Endothelial cell of umbilical vein (primary cell): ENCODE measurements at places on chromosomes 2 and 18. TPM values are rescaled to one million over a fixed set of nuclear protein-coding genes. Genes with fewer than 3 reads are reported as not detected.

DNA sequence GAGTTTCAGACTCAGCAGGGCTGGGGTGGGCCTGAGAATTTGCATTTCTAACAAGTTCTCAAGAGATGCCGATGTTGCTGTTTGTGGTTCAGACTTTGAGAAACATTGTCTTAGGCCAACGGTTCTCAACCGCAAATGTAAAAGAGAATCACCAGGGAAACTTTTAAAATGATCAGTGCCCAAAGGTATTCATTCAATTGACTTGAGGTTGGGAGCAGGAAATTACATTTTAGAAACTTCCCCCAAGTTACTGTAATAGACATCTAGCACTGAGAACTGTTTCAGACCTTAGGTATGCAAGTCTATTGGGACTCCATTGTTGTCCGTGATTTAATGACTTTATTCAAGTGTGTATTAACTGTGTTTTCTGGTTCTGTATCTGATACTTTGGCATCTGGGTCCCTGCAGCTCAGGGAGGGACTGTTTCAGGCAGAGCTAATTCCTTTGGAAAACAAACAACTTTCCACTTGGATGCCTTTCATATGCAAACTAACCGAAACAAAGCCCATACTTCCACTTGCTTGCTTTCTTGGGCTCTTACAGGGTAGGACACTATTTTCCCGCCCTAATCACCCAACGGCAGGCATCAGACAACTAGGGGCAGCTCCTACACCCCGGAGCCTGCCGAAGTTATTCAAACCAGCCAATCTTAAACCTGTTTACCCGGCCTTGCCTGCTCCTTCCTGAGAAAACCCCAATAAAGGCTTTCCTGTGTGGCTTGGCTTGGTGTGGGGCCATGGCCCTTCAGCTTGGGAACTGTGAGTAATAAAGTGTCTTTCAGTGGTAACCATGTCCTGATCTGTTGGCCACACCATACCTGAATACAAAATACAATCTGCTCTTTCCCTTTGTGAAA lies 97.6 kb downstream of the POLE4 start:
- H3K27me3 ChIP-seq = no peaks in the 10 kb centered on the region
- no peaks in the 10 kb centered on the region for H3K4me1 ChIP-seq
- no peak overlapping the region for H3K27ac ChIP-seq
- no peaks in the 10 kb centered on the region for H3K36me3 ChIP-seq

C2orf80 gene
- total RNA-seq = not detected in 2 replicates

- no peaks in the 10 kb centered on the region for H3K4me1 ChIP-seq
- DNase-seq = no peak
- no peak overlapping the region for H3K27ac ChIP-seq
These were observed 539.0 kb downstream of the SOX11 start for GRCh38 chr2:6231166-6231565.

PROC gene
- not detected in 2 replicates for total RNA-seq

GRCh38 chr2:197600306-197600705 lies 75.1 kb downstream of the RFTN2 start:
- no peaks in the 10 kb centered on the region for H3K36me3 ChIP-seq
- H3K27ac ChIP-seq = no peak overlapping the region
- H3K27me3 ChIP-seq = no peaks in the 10 kb centered on the region
- no peak for DNase-seq

DNA sequence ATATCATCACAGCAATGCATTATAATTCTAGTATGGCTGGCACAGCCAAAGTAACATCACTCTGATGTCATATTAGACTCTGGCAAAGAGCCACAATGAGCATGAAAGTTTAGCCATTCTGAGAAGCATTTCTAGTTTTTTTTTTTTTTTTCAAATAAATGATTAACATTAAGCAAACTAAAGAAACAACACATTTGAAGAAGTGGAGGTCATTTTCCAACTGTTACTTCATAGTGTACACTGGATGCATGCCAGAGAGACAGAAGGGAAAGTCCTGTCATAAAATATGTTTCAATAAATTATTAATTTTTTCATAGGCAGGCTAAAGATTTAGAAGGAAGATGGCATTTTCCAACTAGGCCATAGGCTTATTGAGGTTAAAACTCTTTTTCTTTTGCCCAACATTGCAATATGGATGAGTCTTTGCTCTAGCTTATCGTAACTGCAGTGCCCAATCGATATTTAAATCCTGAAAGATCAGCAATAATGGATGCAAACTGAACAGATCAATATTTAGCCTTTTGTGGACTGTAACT lies 1630.4 kb upstream of the ACVR2A start:
- H3K4me3 ChIP-seq = no peak overlapping the region
- no peaks in the 10 kb centered on the region for H3K27me3 ChIP-seq
- H3K27ac ChIP-seq = no peak overlapping the region
- no peak for DNase-seq
- H3K36me3 ChIP-seq = no peaks in the 10 kb centered on the region

- H3K4me3 ChIP-seq = no peak overlapping the region
- no peaks in the 10 kb centered on the region for H3K36me3 ChIP-seq
- H3K4me1 ChIP-seq = no peaks in the 10 kb centered on the region
- DNase-seq = no peak
These were observed 55.7 kb upstream of the CYP1B1 start for GRCh38 chr2:38131676-38132075.

PROKR1 gene
- total RNA-seq = not detected in 2 replicates

DNA sequence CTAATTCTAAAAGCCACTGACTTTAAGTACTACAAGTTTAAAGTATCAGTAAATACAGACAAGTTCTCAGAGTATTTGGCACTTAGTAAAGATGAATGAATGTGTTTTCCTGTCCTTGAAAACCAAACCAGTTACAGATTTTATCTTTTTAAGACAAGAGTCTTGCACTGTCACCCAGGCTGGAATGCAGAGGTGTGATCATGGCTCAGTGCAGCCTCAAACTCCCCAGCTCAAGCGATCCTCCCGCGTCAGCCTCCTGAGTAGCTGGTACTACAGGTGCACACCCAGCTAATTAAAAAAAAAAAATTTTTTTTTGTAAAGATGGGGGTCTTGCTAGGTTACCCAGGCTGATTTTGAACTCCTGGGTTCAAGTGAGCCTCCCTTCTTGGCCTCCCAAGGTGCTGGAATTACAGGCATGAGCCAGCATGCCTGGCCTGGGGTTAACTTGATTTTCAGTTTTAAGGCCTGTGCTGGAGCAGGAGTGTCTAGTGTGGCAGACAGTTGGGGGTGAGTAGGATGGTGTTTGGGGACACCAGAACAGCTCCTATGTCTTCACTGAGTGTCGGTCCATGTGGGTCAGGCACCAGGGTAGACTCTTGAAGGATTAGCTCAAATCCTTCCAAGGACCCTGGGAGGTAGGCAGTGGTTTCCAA lies 9.7 kb downstream of the RPS7 start:
- H3K4me3 ChIP-seq = no peak overlapping the region
- H3K4me1 ChIP-seq = no peaks in the 10 kb centered on the region
- no peak overlapping the region for H3K27ac ChIP-seq
- DNase-seq = no peak
- peaks cover 20% of the 10 kb centered on the region for H3K36me3 ChIP-seq
- H3K27me3 ChIP-seq = no peaks in the 10 kb centered on the region

DNA sequence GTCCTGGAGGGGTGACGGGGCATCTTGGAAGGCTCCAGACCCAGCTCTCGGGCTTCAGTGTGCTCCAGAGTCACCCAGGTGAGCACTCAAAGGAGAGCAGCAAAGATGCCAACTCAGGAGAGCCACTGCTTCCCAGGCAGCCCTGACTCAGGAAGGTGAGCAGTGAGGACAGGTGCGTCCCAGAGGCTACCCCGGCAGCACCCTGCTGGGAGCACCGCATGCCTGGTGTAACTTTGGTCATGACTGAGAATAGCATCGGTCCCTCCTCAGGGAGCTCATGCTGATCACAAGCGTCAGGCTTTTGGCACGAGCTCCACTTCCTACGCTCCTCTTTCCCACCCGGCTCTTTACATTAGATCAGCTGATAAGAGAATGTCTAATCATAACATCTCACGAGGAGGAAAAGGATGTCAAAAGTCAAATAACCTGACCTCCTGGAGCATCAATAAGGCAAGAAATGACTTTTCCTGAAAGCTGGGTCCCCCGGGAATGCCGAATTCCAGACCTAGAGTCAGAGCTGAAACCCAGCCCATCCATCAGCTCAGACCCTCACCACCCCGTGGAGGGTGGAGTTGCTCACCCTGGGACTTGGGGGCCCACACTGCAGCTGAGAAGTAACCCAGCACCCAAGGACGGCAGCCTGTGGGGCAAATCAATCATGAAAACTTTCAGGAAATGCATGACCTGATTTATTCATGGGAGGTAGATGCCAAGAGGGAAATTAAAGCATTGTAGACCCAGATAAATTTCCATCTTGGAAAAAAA lies 248.8 kb downstream of the ACKR3 start:
- H3K27ac ChIP-seq = no peak overlapping the region
- no peak overlapping the region for H3K4me3 ChIP-seq
- no peak for DNase-seq
- no peaks in the 10 kb centered on the region for H3K27me3 ChIP-seq

C2orf66 gene
- 0.27 and 0.39 TPM in 2 replicates for total RNA-seq

DNA sequence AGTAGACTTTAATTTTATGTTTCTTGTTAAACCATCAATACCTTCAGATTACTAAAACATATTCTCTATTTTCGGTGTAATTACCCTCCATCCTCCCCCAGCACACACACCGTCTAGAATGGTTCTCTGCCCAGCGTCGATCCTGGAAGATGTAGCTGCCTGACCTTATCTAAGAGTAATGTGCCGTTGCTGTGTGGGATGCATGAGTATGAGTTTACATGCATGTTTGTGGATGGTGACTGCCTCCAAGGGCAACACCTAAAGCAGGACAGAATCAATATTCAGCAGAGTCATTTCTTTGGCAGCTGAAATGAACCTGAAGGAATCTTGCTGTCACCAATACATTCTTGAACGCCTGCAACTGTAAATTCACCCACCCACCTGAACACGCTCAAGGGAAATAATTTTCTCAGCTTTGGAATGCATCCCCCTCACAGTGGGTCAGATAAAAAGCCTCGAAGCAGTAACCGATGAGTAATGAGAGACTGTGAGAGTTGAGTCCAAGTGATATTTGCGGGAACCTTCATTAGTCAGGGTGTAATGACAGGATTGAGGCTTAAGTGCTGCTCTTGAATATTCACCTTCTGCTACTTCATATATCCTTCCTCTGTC lies 155.8 kb upstream of the RND3 start:
- DNase-seq = no peak
- no peaks in the 10 kb centered on the region for H3K4me1 ChIP-seq
- H3K27ac ChIP-seq = no peak overlapping the region
- no peaks in the 10 kb centered on the region for H3K27me3 ChIP-seq
- H3K4me3 ChIP-seq = no peak overlapping the region
- no peaks in the 10 kb centered on the region for H3K36me3 ChIP-seq

- no peak overlapping the region for H3K27ac ChIP-seq
- H3K4me3 ChIP-seq = no peak overlapping the region
- no peaks in the 10 kb centered on the region for H3K27me3 ChIP-seq
- H3K4me1 ChIP-seq = no peaks in the 10 kb centered on the region
These were observed 210.9 kb downstream of the L3MBTL4 start for GRCh38 chr18:6203791-6204190.

PUM2 gene
- 79.2 and 83.7 TPM in 2 replicates for total RNA-seq

- H3K27me3 ChIP-seq = no peaks in the 10 kb centered on the region
- no peak for DNase-seq
- H3K4me3 ChIP-seq = no peak overlapping the region
These were observed 106.0 kb downstream of the SETBP1 start for GRCh38 chr18:44786688-44787087.

FSHR gene
- total RNA-seq = not detected in 2 replicates

DNA sequence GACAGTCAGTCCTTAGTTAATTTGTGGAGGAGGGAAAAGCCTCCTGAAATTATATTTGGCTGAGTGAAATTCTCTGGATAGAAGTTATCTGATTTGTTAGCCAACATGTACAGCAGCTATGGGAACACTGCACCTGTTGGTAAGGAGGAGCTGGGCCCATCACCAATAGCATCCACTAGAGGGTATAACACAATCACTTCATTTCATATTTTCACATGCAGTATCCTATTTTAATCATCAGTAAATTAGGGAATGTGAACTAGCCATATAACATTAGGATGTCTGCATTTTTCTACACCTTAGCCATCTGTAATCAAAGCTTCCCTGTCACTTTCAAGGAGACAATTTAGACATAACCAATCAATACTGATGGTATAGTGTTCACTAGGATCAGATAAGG lies 818.4 kb upstream of the CDH2 start:
- peak; percentile 23 for DNase-seq
- H3K27me3 ChIP-seq = no peaks in the 10 kb centered on the region
- H3K27ac ChIP-seq = no peak overlapping the region
- no peak overlapping the region for H3K4me3 ChIP-seq
- no peaks in the 10 kb centered on the region for H3K36me3 ChIP-seq
- H3K4me1 ChIP-seq = no peaks in the 10 kb centered on the region

GRCh38 chr18:39105104-39105503 lies 1539.5 kb upstream of the CELF4 start:
- no peaks in the 10 kb centered on the region for H3K27me3 ChIP-seq
- H3K36me3 ChIP-seq = no peaks in the 10 kb centered on the region
- no peak overlapping the region for H3K4me3 ChIP-seq
- H3K27ac ChIP-seq = no peak overlapping the region
- DNase-seq = no peak

DNA sequence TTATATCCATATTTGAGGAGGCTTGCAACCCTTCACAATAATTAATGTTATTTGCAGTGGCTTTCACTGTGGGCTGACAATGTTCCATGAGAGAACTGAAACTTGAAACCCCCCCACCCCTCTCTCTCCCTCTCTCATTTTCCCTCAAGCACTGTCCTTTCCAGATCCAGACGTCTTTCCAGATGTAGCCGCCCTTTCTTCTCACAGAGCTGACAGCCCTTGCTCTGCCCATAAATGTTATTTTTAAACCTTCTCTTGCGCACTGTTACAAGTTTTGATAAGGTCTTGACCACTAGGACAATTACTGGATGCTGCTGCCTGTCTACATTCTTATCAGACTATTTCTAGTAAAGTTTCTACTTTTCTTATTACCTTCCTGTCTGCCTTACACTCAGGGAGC lies 91.4 kb upstream of the LINC00305 start:
- H3K27me3 ChIP-seq = no peaks in the 10 kb centered on the region
- H3K4me3 ChIP-seq = no peak overlapping the region
- no peak overlapping the region for H3K27ac ChIP-seq
- H3K4me1 ChIP-seq = no peaks in the 10 kb centered on the region
- H3K36me3 ChIP-seq = no peaks in the 10 kb centered on the region

SLC9A2 gene
- total RNA-seq = not detected in 2 replicates

DNA sequence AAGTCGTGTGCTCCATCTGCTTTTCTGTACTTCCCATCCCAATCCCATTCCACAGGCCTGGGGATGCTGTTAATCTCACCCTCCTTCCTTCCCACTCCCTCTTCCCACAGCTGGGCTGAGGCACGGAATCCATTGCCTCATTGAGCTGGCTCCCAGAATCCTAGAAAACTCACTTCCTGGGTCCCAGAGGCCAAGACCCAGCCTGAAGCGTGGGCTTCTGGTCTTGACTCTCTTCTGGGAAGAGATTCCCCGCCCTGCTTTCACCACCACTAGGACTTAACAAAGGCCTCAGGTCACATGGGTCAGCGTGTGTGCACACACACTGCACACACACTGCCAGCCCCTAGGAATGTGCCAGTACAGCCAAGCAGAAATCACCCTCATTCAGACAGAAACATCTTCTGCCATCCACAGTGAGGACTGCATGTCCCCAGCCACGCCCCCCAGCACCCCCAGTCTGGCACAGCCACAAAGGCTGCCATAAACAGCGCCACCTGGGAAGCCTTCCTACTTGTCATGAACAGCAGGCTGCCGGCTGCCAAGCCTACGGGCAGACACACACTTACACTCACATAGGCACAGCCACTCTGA lies 165.8 kb downstream of the TNS1 start:
- no peaks in the 10 kb centered on the region for H3K4me1 ChIP-seq
- peaks cover 2% of the 10 kb centered on the region for H3K36me3 ChIP-seq
- no peaks in the 10 kb centered on the region for H3K27me3 ChIP-seq
- H3K27ac ChIP-seq = no peak overlapping the region
